ENCODE measurements at places on chromosomes 2 and 18.

DNA sequence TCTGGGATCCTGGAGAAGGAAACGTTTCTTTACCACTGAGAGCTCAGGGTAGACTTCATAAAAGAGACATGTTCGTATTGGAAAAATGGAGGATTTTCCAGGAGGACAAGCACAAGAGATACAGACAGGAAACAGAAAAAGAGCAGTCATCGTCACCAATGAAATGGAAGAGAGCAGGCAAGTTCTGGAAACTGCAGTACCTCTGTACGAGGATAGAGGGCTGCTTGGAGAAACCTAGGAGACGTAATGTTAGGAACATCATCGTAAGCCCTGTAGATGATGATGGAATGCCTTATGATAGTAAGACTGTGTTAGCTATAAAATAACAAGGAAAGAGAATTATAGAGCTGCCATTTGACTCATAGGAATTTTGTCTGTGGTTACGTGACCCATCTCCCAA is 121.1 kb upstream of the KLHL14 start:
- DNase-seq: no peak

GRCh38 chr2:162925595-162925994 is 87.0 kb upstream of the KCNH7 start:
- no peak for DNase-seq

DNA sequence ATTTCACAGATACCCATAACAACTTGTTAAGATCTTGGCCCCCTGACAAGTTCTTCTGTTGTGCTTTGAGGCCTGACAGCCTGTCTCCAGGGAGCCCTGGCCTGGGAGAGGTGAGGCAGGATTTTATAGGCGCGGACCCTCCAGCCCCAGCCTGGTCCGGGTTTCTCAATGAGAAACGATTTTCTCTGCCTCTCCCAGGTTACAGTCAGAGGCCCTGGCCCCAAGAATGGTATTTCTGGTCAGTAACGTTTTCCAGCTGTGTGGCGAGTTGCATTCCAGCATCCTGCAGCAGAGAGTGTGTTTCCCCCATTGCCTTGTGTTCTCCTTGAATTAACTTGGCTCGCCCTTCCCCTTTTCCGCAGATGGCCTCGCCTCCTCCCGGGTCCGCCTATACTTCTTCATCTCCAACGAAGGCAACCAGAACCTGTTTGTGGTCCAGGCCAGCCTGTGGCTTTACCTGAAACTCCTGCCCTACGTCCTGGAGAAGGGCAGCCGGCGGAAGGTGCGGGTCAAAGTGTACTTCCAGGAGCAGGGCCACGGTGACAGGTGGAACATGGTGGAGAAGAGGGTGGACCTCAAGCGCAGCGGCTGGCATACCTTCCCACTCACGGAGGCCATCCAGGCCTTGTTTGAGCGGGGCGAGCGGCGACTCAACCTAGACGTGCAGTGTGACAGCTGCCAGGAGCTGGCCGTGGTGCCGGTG is 3.0 kb downstream of the INHBB start:
- DNase-seq: no peak

GRCh38 chr2:200767111-200767885 is 44.4 kb upstream of the BZW1 start:
- no peak for DNase-seq

DNA sequence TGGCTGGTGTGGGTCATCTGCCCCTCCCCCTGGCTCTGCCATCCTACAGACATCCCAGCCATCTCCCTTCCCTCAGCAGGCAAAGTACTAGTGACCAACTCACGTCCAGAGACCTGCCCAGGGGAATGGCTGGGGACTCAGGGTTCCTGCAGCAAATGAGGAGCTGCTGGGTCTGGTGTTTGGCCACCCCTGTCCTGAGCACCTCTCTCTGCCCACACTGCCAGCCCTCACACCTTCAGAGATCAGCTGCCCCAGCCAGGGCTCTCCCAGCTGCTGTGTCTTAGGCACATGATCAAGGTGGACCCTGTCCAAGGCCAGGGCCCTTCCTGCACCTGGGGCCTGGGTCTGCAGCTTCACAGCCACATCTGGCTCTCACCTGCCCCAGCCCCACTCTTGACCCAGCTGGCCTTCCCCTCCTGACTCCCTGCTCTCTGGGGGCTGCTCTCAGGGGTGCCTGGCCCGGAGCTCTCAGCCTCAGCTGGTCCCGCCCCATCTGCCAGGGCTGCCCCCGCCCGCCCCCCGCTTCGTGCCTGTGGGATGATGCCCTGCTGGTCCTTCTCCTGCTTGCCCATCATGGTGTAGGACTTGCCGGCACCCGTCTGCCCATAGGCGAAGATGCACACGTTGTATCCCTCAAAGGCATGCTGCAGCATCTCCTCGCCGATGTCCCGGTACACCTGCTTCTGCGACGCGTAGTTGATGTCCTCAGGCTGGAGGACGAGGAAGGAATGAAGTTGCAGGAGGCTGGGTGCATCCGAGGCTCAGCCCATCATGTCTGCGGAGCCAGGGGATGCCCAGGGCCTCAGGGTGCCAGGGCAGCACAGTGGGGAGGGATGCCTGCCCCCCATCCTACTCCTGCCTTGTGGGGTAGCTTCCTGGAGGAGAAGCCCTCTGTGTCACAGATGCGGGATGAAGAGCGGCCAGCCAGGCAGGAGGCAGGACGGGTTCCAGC is 32.2 kb downstream of the KIF1A start:
- no peak for DNase-seq

DNA sequence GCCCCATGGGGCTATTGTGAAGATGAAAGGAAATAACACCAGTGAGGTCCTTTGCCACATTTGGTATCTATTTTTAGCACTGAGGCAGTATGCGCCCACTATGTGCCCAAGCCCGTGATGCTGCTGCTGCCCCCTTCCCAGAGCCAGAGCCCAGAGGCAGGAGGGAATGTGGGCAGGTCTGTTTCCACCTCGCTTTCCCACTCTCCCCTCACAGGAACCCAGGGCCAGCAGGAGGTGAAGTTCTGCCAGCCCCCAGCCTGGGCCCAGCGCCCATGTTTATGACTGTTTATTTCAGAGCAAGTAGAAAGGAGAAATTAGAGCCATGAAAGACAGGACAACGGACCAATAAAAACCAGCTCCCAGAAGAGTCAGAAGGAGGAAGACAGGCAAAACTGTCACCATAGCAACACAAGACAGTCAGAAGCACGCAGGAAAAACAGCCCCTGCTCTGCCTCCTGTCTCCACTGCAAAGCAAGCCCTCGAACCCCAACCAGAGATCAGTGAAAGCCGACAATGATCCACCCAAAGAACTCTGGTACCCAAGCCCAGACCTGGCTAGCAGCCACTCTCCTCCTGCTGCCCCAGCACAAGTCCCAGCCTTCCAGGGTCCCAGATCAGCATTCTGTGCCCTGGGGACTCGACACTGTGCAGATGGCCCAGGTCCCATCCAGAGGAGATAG is 1.4 kb downstream of the CYRIA start:
- DNase-seq: no peak

- DNase-seq: no peak
Observed at GRCh38 chr2:66674087-66674486, 239.2 kb downstream of the MEIS1 start.

DNA sequence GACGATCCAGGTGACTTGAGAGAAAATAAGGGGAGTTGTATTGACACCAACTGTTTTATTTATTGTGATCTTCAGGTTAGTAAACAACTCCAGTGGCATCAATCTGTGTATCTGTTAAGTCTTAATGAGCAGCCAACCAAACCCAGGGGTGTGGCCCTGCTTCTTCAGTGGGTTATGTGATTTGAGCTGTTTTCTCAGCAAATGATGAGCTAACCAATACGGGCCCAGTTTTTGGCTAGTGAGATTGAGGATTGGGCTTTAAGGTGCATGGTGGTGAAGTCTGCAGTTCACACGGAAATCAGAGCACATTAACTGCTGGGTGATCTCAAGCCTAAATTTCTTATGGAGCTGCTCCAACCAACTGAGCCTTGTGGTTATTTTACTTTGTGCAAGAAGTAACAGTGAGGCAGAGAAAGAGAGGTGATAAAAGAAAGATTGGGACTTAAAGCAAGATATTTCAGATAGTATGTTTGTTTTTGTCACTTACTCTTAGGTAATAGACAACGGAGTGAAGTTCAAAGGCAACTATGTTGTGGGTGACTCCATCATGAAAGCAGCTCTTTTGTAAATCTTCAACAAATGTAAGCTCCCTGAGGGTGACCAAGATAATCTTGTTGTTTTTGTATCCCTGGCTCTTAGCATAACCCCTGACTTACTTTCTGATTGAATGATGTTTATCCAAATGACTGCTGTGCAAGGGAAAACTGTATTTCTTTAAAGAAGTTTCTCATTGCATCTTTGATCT is 2.4 kb downstream of the MTCL1 start:
- DNase-seq: no peak

GRCh38 chr2:238563551-238563950 is 136.8 kb downstream of the ASB1 start:
- no peak for DNase-seq

DNA sequence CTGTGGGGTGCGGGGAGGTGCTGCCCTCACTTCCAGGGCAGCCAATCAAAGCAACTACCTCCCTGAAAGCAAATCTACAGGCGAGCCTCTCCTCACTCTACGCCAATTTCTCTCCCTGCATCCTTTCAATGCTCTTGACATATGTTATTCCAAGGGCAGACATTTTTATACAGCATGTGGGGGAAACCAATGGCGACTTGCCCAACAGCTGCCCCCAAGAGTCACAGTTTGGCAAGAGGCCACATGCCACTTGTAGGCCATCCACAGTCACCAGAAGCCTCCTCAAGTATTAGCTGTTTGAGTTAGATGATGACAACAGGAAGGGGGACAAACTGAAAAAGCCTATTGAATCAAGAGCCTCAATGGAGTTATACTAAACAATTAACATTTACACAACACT is 114.6 kb downstream of the MYO5B start:
- no peak for DNase-seq

GRCh38 chr18:59996370-59996966 is 96.7 kb downstream of the PMAIP1 start:
- DNase-seq: no peak

DNA sequence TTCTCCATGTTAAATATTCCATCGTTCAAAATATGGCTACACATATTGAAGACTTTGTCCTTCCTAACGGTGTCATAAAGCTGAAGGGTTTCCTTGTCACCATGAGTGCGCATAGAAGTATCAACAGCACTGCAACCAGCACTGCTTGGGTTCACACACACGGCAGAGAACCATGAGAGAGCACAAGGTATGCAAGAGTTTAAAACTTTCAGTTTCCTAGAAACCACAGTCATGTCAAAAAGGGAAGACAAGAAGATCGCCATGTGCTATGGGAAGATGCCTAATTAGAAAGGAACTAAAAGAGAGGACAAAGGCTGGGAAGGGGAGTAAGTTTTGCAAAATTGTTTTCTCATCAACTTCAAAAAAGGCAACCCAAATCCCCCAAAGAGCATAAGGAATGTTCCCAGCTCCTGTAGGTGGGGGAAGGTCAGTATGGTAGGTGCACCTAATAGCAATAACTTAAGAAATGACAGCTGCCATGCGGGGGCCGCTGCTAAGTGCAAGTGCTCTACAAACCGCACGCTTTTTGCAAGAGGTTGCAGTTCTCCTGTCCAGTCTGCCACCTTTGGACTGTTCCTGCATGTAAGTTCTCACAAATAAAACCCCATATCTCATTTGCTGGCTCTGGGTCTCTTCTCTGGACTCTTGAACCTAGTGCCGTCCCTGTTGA is 136.8 kb downstream of the TMEM163 start:
- DNase-seq: no peak

DNA sequence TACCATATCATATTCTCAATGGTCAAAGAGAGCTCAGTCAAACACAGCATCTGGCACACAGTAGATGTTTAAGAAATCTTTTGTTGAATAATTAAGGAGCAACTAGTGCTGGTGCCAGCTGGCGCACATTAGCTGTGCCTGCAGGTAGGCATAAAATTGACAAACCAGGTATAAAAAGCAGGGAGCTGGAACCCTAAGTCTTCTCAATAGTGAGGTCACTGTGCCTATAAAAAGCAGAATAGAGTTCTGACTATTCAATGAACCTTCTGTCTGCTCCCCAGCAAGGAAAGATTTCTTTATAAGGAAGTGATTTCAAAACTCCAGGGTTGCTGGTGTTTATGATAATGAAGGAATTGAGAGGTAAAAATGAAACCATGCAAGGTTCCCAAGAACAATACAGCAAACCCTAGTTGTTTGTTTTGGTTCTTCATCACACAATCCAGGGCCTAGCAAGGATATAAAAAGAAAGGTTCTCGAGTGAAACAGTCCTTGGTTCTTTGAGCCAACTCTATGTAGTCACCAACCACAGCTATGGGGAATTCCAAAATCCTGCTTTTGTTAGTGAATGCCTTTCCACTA is 76.1 kb downstream of the THADA start:
- DNase-seq: no peak

- no peak for DNase-seq
Observed at GRCh38 chr2:188964976-188965546, 9.1 kb upstream of the COL3A1 start.

DNA sequence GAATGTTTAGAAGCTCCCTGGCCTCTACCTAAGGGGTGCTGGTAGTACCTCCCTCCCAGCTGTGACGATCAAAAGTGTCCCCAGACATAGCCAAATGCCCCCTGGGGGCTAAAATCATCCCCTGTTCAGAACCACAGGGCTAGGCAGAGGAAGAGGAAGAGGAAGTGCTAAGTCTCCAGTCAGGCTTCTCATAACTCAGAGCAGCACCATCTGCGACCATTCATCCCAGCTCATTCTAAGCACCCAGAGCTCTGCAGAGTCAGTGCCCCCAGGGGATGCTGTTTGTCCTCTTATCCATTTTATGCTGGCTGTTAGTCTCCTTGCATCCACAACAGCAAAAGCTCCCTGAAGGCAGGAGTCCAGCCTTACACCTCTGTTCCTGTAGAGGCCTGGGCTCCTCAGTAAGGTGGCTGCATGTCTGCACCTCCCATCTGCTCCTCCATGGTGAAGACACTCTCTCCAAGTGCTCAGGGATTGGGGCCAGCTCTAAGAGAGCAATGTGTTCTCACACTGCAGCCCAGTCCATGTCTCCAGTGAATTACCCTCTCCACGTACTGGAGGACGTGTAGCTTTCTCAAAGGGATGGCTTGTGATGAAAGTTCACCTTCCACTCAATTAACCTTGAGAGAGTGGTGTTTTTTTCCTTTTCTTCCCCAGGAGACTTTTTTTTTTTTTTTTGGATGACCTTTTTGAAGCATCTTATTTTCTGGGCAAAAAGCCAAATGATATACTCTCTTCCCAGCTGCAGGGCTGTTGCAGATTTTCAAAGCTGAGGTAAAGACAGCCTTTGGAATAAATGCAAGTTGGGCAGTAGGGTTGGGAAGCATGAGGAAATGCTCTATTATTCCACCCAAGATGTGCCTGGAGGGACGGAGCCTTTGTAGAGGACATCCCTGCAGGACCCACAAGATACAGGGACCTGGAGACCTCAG is 158.9 kb upstream of the SLC14A2 start:
- DNase-seq: no peak

GRCh38 chr2:70094978-70095719 is 7.9 kb downstream of the PCBP1 start:
- peak; percentile 33 for DNase-seq

DNA sequence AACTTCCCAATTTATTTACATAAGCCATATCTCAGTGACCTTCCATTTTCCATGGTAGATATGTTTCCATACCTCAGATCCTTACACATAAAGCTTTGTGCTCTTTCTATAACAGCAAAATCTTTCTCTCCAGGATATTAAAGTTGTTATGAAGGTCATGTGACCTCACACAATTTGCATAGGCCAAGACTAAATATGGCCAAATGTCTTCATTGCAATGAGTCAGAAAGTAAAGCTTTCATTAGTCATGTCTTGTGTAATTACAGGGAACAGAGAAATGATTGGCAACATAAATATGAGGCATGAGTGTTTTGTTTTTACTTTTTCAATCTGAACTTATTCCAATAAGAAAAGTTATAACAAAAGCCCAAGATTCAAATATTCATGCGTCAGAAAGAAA is 243.5 kb downstream of the ASXL3 start:
- DNase-seq: no peak

All from activated T-cell treated with anti-CD3 and anti-CD28 coated beads for 1 hour (primary cell).